ENCODE measurements at places on chromosomes 12 and 14.

GRCh38 chr12:131896080-131896810 lies 1.8 kb downstream of the ULK1 start:
- DNase-seq, result peak; percentile 87

GRCh38 chr14:61277232-61277631 lies 3.9 kb downstream of the TMEM30B start:
- DNase-seq, result no peak

DNA sequence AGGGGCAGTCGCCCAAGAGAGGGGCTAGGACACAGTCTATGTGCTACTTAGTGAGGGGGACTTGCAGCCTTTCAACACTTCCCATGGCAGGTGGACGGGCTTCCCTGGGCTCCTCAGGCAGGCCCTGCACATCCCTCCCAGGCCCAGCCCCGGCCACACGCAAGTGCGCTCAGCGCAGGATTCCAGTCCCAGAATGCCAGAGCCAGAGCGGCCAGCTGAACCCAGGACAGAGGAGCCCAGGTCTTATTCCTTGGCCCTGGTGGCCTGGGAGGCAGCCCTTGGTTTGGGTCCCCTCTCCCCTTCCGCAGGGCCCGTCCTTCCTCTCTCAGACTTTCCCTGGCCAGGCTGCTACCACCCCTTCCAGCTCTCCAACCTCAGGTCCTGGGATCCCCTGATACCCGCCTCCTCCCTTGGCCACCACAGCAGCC lies 12.0 kb downstream of the DLK1 start:
- DNase-seq, result no peak

DNA sequence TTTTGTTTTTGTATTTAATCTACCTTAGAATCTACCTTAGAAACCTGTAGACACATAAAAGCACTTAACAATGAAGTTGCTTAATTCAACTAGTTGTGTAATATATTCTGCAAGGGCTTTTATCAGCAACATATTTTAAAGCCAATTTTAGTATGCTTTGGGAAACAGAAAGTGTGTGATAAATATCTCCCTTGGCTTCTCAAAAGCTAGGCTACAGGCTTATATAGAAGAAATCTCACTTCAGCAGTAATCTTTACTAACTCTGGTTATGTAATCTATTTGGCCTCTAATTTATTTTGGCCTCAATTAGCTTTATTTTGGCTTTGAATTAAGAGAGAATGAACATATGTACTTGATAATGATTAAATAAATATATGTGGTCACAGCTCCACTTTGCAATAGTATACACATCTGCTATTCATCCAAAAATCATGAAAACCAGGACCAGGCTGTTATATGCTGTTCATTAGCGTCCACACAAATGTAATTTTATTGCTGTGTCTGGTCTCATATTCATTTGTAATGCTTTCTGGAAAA lies 37.2 kb downstream of the LRP6 start:
- DNase-seq, result no peak

DNA sequence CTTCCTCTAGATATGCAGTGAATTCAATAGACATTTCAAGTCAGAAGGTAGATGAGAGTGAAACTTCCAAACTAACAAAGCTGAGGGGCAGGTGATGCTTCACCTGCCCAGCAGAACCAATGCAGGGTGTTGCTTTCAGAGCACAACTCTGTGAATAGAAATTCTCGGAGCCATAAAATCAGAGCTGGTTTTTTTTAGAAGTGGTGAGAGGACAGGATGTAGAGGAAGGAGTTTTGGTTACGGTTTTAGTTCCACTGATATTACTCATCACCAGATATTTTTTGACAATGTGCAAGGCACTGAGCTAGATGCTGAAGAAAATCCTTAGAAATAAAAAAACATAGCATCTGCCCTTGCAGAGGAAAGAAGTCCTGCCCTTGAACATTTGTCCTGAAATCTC lies 62.2 kb downstream of the BMP4 start:
- no peak for DNase-seq

DNA sequence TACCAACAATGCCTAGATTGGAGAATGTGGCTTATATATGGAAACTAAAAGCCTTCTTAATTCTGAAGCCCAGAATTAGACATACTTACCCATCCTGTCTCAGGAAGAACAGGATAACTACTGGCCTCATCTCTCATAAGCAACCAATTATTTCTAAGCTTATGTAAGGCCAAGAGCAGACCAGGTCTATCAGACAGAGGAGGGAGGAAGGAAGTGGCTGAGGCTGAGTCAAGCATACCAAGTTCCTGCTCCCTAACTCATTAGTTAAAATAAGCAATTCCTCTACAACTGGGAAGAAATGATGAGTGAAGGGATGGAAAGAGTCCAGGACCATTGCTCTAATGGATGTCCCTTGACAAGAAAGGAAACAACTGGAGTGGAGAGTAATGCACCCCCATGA lies 27.0 kb upstream of the INSM2 start:
- no peak for DNase-seq

DNA sequence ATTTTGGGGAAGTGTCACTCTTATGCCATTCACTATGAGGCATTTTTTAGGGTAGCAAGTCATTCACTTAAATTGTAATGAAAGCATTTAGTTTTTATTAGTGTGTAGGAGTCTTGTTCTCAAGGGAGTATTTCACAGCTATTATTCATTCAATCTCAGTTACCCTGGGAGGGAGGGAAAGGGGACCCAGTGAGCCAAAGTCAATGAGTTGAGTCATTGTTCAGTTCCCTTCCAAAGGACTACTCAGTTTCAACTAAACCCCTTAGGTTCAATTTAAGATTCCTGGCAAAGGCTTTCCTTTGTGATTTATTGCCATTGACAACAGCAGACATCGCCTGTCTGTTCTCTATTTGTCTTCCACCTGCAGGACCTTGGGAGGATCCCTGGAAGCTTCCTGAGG lies 29.3 kb upstream of the RASSF8 start:
- DNase-seq, result no peak

GRCh38 chr14:29528889-29529288 lies 398.8 kb downstream of the PRKD1 start:
- no peak for DNase-seq

GRCh38 chr12:57517187-57517586 lies 3.1 kb downstream of the DDIT3 start:
- DNase-seq, result no peak

- no peak for DNase-seq
Observed at GRCh38 chr12:3455312-3455711, 35.7 kb upstream of the PRMT8 start.

DNA sequence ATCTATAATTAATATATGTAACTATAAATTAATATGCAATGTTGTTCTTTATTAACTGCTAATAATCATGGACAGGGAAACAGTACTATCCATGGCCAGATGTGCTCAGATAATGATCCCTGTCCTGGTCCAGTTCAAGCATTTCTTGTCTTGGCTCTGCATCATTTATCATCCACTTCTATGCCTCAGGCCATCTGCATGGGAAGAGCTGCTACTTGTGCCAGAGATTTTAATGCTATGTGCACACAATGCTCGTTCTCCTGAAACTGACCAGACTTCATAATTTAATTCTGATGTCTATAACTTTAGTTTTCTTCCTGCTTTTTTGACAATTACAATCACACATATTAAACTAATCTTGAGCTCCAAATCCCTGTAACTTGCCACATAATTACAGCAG lies 11.2 kb upstream of the TMX1 start:
- no peak for DNase-seq

Data from midbrain (tissue), 1 donor.